ENCODE measurements at places on chromosomes 12 and 14.

GRCh38 chr14:51176839-51177238, 63.2 kb upstream of the TMX1 start:
- no peak for DNase-seq

GRCh38 chr14:68896132-68896531, 83.0 kb downstream of the ACTN1 start:
- DNase-seq = no peak

DNA sequence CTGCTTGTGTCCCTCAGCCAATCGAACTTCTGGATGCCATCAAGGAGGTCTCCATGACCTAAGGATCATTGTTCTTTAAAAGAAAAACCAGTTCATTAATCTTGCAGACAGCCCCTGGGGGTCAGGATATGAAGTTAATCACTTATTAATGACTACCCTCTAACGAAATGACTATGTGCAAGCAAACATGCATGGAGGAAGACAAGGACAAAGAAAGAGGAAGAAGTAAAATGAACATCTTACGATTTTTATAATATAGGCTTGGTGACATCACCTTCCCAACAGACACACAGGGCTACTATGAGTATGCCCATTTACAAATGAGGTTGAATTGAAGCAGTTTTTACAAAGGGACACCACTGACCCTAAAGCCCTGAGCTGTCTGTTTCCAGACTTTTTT, 111.1 kb upstream of the AMIGO2 start:
- no peak for DNase-seq

GRCh38 chr12:82596483-82596882, 90.2 kb upstream of the TMTC2 start:
- DNase-seq = no peak

DNA sequence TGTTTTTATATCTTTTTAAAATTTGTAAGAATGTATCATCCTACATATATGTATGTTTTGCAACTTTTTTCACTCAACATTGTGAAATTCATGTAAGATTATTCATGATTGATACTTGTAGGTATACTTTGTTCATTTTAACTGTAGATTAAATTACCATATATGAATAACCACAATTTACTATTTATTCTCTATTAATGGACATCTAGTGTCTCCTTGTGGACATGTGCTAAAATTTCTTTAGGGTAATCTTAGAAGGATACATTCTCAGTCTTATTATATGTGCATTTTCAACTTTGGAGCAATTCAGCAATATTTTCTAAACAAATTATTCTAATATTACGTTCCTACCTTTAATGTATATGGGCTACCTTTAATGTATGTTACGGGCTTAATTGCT, 192.4 kb downstream of the FUT8 start:
- DNase-seq = peak; percentile 32

- DNase-seq = peak; percentile 55
Measured at GRCh38 chr12:31658471-31659086, 909 bp upstream of the ETFBKMT start.

DNA sequence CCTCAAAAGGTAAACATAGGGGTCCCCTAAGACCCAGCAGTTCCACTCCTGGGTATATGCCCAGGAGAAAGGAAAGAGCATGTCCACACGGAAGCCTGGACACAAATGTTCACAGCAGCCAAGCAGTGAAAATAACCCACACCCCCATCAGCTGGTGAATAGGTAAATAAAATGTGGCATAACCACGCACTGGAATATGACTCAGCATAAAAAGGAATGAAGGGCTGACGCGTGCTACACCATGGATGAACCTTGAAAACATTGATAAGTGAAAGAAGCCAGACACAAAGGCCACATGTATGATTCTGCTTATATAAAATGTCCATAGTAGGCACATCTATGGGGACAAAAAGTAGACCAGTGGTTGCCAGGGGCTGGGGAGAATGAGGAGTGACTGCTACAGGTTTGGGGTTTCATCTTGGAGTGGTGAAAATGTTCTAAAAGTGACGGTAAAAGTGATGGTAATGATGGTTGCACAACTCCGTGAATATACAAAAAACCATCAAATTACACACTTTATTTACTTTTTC, 3.8 kb upstream of the SCARB1 start:
- DNase-seq = peak; percentile 90

- DNase-seq = no peak
Measured at GRCh38 chr12:76810671-76811419, 46.9 kb downstream of the ZDHHC17 start.

DNA sequence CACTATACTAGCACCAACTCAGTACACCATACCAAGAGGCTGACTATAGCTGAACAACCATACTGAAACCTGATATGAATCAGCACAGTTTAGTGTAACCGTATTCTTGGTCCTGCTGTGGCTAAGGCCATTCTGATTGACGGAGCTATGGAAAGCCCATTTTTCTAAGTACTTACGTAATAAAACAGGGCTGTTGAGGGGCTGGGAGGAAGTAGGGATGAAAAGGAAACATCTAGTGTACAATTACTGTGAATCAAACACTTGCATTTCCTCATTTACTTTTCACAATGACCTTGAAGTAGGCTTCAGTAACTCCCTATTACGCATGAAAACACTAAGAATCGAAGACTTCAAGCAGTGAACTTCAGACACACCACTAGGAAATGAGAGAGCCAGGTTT, 198.2 kb downstream of the BTG1 start:
- DNase-seq = no peak

- DNase-seq = peak; percentile 54
Measured at GRCh38 chr12:106978035-106978800, 8.7 kb downstream of the MTERF2 start.

GRCh38 chr14:22526218-22526617, 62.8 kb downstream of the DAD1 start:
- DNase-seq = no peak

DNA sequence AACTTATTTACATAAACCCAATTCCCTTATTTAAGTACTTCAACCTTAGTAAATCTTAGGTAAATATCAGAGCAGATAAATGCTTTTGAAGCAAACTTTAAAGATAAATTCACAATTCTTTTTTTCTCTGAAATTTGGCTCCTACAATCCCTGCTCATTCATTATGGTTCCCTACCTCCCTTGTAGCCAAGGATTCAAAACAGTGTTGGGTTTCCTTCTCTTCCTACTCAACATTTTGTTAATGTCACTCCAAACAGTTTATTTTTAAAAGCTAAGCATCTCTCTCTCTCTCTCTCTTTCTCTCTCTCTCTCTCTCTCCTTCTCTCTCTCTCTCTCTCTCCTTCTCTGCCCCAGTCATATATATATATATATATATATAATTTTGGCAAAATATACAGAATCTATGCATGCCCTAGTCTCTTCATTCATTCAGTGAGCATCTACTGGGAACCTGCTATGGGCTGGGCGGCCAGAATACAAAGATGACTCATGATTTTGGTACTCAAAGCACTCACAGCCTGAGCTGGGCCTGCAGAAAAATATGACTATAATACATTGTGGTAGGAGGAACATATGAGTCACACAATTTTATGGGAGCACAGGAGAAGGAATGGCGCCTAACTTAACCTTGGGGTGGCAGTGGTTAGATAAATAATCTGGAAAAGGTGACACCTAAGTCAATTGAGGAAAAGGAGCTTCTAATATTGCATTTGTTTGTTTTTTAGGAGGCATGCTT, 123.7 kb upstream of the DHRS4 start:
- DNase-seq = no peak

DNA sequence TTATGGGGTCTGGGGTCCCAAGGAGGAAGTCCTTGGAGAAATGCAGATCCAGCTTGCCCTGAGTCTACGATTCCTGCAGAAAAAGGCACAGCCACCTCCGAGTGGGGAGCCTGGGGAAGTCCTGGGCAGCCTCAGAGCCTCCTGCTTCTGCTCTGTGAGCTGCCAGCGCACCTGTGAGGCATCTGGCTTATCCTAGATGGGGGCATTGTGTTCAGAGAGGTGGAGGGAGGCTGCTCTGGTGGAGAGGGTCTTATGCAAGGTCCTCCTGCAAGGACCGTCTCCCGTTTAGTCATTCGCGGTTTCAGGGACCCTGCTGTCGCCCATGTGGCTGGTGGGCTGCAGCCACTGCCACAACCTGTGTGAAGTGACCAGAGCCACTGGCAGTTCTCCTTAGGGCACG, 53.0 kb upstream of the PRMT8 start:
- no peak for DNase-seq

DNA sequence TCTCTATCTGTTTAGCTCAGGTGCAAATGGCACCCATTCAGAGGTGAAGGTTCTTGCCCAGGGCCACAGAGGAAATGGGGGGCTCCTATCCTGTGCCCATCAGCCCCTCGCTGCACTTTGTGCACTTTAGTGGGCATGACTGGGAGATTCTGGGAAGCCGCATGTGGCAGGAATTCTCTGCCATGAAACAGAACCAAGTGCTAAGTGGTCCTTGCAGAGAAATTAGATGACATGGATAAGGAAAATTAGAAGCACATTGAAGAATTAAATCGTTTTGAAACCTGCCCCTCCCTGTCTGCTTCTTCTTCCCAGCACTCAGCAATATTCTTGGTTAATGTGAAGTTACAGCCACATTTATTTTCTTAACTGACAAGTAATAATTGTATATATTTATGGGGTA, 185.2 kb upstream of the RTL1 start:
- DNase-seq = no peak

GRCh38 chr14:102928412-102929240, 6.2 kb downstream of the AMN start:
- peak; percentile 10 for DNase-seq

DNA sequence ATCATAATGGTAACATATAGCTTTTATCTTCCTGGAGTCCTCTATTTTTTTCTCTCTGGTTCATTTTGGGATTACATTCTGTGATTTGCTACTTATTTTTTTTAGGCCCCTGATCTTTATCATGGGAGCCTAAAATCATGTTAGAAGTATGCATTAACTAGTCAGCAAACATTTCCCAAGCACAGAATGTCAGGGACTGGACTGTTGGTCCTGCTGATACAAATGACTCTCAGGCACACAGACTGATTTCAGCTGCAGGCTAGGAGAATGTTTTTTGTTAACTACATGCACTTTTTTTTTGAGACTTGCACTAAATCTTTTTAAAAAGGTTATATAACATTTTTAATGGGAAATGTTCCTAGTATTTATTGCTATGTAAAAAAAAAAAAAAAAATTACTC, 131.1 kb downstream of the ACSS3 start:
- DNase-seq = no peak

GRCh38 chr12:95004610-95005009, 1.1 kb upstream of the NDUFA12 start:
- peak; percentile 43 for DNase-seq

DNA sequence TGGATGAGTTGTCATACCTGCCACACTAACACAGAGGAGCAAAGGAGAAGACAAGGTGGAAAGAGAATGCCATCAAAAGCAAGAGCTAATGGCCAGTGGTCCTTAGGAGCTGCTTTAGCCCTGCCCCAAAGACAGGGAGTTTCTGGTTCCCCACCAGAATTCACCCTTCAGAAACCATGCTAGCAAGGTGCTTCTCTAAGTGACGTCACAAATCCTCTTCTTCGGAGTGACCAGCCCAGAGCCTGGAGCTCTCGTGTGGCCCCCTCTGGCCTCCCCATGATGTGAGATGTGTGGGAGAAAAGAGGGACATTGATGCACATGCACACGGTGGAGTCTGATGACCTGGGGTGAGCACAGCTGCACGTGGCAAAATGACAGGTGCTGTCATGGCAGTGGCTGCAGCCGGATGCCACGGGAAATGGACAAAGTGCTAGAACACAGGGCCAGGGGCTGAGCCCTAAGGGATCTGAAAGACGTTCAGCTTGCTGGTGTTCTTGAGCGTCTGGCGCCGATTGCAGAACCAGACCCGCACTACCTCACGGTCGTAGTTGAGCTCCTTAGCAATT, 16.9 kb upstream of the TFCP2 start:
- DNase-seq = no peak

DNA sequence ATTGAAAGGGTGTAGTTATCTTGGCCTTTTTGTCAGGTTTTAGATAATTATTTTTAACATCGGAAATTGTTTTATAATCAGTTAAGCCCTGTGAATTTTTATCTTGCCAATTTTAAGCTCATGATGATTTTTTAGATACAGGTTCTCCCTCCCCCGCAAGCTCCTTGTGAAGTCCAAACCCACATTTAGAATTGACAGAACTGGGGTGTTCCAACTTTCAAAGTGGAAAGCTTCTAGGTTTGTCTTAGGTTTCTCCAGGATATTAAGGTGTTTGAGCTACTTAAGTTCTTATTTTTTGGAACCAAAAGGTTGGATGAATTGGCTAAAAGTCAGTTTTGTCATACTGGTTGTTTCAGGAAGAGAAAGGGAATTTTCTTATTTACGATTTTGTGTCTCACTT, 49.1 kb downstream of the ATP2A2 start:
- no peak for DNase-seq

DNA sequence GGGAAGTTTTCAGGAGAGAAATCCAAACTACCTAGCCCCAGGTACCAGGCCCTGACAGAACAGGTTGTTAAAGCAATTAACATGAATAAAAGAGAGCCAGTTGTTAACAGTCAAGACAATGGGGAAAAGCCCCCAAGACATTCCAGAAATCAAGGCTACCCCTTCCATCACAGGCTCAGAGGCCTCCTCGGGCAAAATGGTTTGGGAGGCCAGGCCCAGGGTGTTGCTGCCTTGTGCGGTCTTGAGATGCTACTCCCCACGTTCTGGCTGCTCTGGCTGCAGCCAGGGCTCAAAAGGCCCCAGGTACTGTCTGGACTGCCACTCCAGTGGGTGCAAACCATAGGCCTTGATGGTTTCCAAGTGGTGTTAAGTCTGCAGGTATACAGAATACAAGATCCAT, 7.0 kb downstream of the CRY1 start:
- DNase-seq = no peak

DNA sequence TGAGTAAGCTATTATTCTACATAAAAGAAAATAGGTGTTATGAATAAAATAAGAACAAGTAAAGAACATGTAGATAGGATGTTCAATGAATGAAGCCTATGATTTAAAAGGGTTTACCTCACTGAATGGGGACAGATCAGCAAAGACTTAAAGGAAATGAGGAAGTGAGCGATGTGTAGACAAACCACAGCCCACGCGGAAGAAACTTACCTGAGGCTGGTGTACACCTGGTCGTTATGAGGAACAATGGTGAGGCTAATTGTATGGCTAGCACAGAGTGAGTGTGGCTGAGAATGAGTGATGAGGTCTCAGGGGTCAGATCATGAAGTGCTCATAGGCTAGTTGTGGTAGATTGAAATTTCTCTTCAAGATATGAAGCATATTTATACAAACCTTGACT, 221.7 kb downstream of the ALG10B start:
- no peak for DNase-seq

DNA sequence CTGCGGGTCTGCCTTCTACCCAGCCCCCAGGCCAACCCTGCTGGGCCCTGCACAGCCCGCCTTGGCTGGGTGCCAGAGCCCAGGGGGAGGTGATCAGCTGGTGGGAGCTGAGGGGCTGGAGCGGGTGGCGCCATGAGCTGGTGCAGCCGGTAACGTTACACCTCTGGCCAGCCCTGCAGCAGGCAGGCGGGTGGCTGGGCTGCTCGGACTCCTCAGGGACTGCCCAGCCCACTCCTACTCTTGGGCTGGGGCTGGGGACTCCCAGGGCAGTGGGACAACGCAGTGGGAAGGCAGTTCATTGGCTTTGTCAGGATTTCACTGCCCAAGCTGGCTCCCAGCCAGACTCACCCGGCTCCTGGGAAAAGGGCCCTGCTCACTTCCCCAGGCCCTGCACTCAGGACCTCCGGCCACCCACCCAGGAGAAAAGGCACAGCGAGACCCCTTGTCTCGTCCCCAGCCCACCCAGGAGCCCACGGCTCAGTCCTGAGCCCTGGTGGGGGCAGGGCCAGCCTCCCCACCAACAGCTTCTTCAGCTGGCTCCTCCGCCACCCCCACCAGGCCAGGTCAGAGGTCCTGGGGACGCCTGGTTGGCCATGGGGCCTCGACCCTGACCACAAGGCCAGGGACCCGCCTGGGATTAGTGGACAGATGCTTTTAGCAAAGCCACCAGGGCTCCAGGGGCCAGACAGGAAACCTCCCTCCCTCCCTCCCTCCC, 1.0 kb downstream of the PGF start:
- no peak for DNase-seq

Data from OCI-M1 (cell line).